ENCODE measurements at places on chromosomes 2 and 18.

GRCh38 chr2:16162491-16163040, 222.2 kb downstream of the MYCN start:
- no peaks in the 10 kb centered on the region for H3K4me1 ChIP-seq
- no peak for DNase-seq
- H3K4me3 ChIP-seq, result no peak overlapping the region

GRCh38 chr2:177106212-177106611, 106.4 kb upstream of the HNRNPA3 start:
- no peaks in the 10 kb centered on the region for H3K4me1 ChIP-seq
- H3K4me3 ChIP-seq, result no peak overlapping the region
- no peak for DNase-seq
- H3K27me3 ChIP-seq, result no peaks in the 10 kb centered on the region

GRCh38 chr2:103218516-103218915, 456.7 kb downstream of the TMEM182 start:
- DNase-seq, result no peak
- H3K4me1 ChIP-seq, result no peaks in the 10 kb centered on the region
- H3K4me3 ChIP-seq, result no peak overlapping the region
- peaks cover 3% of the 10 kb centered on the region for H3K27me3 ChIP-seq

DNA sequence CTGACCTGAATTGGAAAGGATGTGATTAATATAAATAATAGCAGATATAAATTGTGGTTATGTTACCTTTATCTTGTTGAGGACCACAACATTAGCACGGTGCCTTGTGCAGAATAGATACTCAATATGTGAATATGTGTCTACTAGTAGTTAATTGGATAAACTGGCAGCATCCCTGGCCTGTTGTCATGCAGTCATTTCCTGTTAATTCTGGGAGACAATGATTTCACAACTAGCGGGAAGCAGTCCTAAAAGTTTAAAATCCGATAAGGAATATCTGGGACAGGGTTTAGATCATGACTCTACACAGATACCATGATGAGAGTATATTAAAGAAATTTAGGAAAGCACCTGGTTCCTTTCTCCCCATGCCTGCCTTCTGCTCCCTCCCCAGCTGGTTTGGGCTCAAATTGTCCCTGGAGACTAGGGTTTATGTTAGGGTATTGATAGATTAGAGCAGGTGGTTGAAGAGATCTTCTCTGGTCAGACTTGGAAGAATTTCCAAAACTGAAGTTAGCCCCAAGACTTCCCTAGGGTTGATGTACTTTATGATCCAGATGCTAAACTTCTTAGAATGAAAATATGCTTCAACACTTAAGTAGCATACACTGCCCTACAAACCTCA, 32.8 kb downstream of the CYBRD1 start:
- no peaks in the 10 kb centered on the region for H3K27me3 ChIP-seq
- H3K27ac ChIP-seq, result no peak overlapping the region
- no peak for DNase-seq
- no peak overlapping the region for H3K4me3 ChIP-seq

GRCh38 chr2:216664593-216665034, 30.7 kb downstream of the IGFBP5 start:
- DNase-seq, result no peak
- H3K27me3 ChIP-seq, result no peaks in the 10 kb centered on the region
- H3K4me3 ChIP-seq, result no peak overlapping the region
- no peaks in the 10 kb centered on the region for H3K36me3 ChIP-seq
- H3K4me1 ChIP-seq, result no peaks in the 10 kb centered on the region

DNA sequence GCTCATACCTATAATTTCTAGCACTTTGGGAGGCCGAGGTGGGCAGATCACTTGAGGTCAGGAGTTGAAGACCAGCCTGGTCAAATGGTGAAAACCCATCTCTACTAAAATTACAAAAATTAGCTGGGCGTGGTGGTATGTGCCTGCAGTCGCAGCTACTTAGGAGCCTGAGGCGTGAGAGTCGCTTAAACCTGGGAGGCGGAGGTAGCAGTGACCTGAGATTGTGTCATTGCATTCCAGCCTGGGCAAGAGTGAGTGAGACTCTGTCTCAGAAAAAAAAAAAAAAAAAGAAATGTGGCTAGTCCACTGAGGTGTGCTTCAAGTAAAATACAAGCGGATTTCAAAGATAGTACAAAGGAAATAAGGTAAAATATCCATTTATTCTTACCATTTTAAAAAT, 46.2 kb downstream of the RBKS start:
- H3K27ac ChIP-seq, result no peak overlapping the region
- H3K4me1 ChIP-seq, result no peaks in the 10 kb centered on the region
- DNase-seq, result no peak
- no peaks in the 10 kb centered on the region for H3K27me3 ChIP-seq

DNA sequence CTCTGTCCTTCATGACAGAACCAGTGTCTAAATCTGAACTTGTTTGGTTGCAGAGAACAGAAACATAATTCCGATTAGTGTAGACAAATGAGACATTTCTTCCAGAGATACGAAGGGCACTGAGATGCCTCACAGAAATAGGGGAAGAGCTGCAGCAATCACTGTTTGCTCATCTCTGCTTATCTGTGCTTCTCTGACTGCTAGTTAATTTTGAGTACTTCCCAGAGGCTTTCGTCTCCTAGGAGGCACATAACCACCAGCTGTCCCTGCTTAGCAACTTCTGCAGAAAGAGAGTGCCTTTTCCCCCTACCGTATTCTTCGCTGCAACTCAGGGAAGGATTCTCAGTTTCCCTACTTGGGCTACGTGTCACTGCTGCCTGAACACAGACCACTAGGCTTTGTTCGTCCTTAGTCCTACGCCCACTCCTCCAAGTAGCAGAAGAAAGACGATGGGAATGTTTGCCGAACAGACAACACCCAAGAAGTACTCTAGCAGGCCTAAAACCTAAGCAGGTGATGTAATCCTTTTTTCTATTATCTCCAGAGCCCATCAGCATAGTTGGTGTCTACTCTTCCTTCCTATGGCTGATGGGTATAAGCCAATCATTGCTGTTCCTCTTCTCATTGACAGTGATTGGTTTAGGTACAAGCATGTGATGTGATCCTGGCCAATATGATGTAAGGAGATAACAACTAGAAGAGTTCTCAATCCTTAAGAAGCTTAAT, 63.6 kb downstream of the TNP1 start:
- no peak overlapping the region for H3K27ac ChIP-seq
- H3K4me3 ChIP-seq, result no peak overlapping the region
- no peaks in the 10 kb centered on the region for H3K27me3 ChIP-seq
- no peaks in the 10 kb centered on the region for H3K4me1 ChIP-seq

DNA sequence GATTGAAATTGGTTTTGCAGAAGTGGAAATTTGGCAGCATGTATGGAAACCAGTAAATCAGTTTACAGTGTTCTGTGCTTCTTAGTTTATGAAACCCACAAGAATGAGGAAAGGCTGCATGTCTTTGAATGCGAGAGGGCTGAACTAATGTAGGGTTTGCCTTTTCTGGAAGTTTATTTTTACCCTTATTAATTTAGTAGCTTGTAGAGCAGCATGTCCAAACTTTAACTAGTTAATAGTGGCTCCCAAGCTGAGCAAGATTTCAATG, 50.4 kb downstream of the LDLRAD4 start:
- DNase-seq, result no peak
- H3K36me3 ChIP-seq, result no peaks in the 10 kb centered on the region
- no peak overlapping the region for H3K27ac ChIP-seq
- no peaks in the 10 kb centered on the region for H3K27me3 ChIP-seq

GRCh38 chr18:70044632-70045031, 97.0 kb upstream of the CD226 start:
- H3K4me3 ChIP-seq, result no peak overlapping the region
- H3K27ac ChIP-seq, result no peak overlapping the region
- DNase-seq, result no peak
- no peaks in the 10 kb centered on the region for H3K4me1 ChIP-seq
- H3K36me3 ChIP-seq, result peaks cover 2% of the 10 kb centered on the region

- no peaks in the 10 kb centered on the region for H3K36me3 ChIP-seq
- no peaks in the 10 kb centered on the region for H3K4me1 ChIP-seq
- no peak for DNase-seq
- no peak overlapping the region for H3K4me3 ChIP-seq
- H3K27ac ChIP-seq, result no peak overlapping the region
Observed at GRCh38 chr18:9796935-9797549, 88.7 kb upstream of the TXNDC2 start.

DNA sequence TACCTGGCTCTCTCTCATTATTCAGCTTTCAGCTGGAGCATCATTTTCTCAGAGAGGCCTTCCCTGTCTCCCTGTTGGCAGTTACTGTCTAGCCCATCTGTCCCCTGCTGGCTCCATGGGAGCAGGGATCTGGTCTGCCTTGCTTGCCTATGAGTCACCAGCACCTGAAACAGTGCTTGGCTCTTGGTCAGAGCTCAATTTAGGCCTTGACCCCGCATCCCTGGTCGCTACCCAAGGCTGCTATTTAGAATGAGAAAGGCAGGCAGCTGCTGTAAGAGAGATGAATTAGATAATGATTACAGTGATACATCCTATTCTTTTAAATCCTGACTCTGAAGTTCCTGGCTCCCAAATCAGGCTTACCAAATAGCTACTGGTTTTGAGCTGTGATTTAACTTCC, 32.9 kb downstream of the KCNE4 start:
- no peak overlapping the region for H3K27ac ChIP-seq
- H3K27me3 ChIP-seq, result no peaks in the 10 kb centered on the region
- H3K4me1 ChIP-seq, result no peaks in the 10 kb centered on the region
- H3K4me3 ChIP-seq, result no peak overlapping the region
